Regular cardiac myocyte (primary cell): ENCODE measurements at places on chromosomes 6 and 20. TPM values are rescaled to one million over a fixed set of nuclear protein-coding genes. Genes with fewer than 3 reads are reported as not detected.

The EYS gene
- under 0.01 TPM in 2 replicates for total RNA-seq

The MDFI gene
- 1.3 and 2.8 TPM in 2 replicates for total RNA-seq

The POU5F1 gene
- 0.38 and 3.4 TPM in 2 replicates for total RNA-seq

The TP53TG5 gene
- under 0.01 TPM in 1 of 2 replicates, not detected in the other for total RNA-seq

The DHX35 gene
- 8.6 and 10.7 TPM in 2 replicates for total RNA-seq

The ZC3H12D gene
- total RNA-seq, result under 0.01 TPM in 2 replicates

The TCP11 gene
- total RNA-seq, result 0.19 and 0.56 TPM in 2 replicates

The GHRH gene
- total RNA-seq, result not detected in 2 replicates

The TOP1 gene
- total RNA-seq, result 15.5 and 26.3 TPM in 2 replicates

The TBC1D22B gene
- 6.5 and 8.2 TPM in 2 replicates for total RNA-seq

The HSPA12B gene
- 0.28 TPM in 1 of 2 replicates, not detected in the other for total RNA-seq

The LAMA2 gene
- 13.6 and 64.3 TPM in 2 replicates for total RNA-seq

The MGME1 gene
- 5.1 and 13.0 TPM in 2 replicates for total RNA-seq

The FAM162B gene
- total RNA-seq, result 19.9 and 23.7 TPM in 2 replicates

The PTCRA gene
- total RNA-seq, result 0.19 TPM in 1 of 2 replicates, not detected in the other

The IGF2R gene
- total RNA-seq, result 131 and 197 TPM in 2 replicates

The MPIG6B gene
- 0.28 TPM in 1 of 2 replicates, not detected in the other for total RNA-seq

The SAMD10 gene
- 0.38 and 0.56 TPM in 2 replicates for total RNA-seq

The DBNDD2 gene
- 1.4 and 3.5 TPM in 2 replicates for total RNA-seq

The CDK5RAP1 gene
- total RNA-seq, result 17.2 and 23.4 TPM in 2 replicates

The CST5 gene
- total RNA-seq, result not detected in 2 replicates

The SIRPB1 gene
- total RNA-seq, result 0.19 and 2.5 TPM in 2 replicates

The OR2H2 gene
- not detected in 2 replicates for total RNA-seq

The HUS1B gene
- 0.77 and 1.1 TPM in 2 replicates for total RNA-seq

The TRIM40 gene
- not detected in 2 replicates for total RNA-seq

The GNMT gene
- total RNA-seq, result 0.19 TPM in 1 of 2 replicates, not detected in the other

The TNXB gene
- 3.6 and 10.4 TPM in 2 replicates for total RNA-seq

The DEF6 gene
- total RNA-seq, result 0.56 and 1.3 TPM in 2 replicates

The VGLL2 gene
- total RNA-seq, result not detected in 2 replicates

The TRIM38 gene
- total RNA-seq, result 7.5 and 9.0 TPM in 2 replicates

The ELOVL4 gene
- total RNA-seq, result 6.2 and 7.3 TPM in 2 replicates

The ITPA gene
- total RNA-seq, result 21.4 and 53.7 TPM in 2 replicates

The TAAR2 gene
- total RNA-seq, result not detected in 2 replicates

The HSPA1L gene
- 1.3 and 2.8 TPM in 2 replicates for total RNA-seq

The TFAP2D gene
- total RNA-seq, result not detected in 2 replicates

The LY6G5C gene
- 0.38 and 1.7 TPM in 2 replicates for total RNA-seq

The BANF2 gene
- not detected in 2 replicates for total RNA-seq

The PDE7B gene
- total RNA-seq, result 60.0 and 71.6 TPM in 2 replicates

The C20orf204 gene
- total RNA-seq, result 0.77 and 0.85 TPM in 2 replicates

The MED23 gene
- 28.9 and 34.4 TPM in 2 replicates for total RNA-seq

The NKX2-2 gene
- total RNA-seq, result not detected in 2 replicates

The LGSN gene
- under 0.01 TPM in 1 of 2 replicates, not detected in the other for total RNA-seq

The WFDC5 gene
- total RNA-seq, result not detected in 2 replicates

The PREX1 gene
- total RNA-seq, result 14.9 and 39.7 TPM in 2 replicates

The KHDC1L gene
- total RNA-seq, result not detected in 2 replicates

The TRAPPC3L gene
- under 0.01 and 0.19 TPM in 2 replicates for total RNA-seq

The FGD2 gene
- total RNA-seq, result not detected in 2 replicates

The PPIL6 gene
- 1.9 and 6.5 TPM in 2 replicates for total RNA-seq

The HLA-DQB1 gene
- total RNA-seq, result under 0.01 TPM in 1 of 2 replicates, not detected in the other

The CFAP61 gene
- total RNA-seq, result 0.19 TPM in 1 of 2 replicates, not detected in the other

The PACSIN1 gene
- total RNA-seq, result not detected in 2 replicates

The LTB gene
- 0.28 TPM in 1 of 2 replicates, not detected in the other for total RNA-seq

The ZBTB22 gene
- total RNA-seq, result 11.9 and 20.0 TPM in 2 replicates

The GGTLC1 gene
- not detected in 2 replicates for total RNA-seq

The IRAK1BP1 gene
- total RNA-seq, result 1.9 and 2.5 TPM in 2 replicates

The CASP8AP2 gene
- 12.7 and 16.1 TPM in 2 replicates for total RNA-seq
